Midbrain (tissue), 1 donor: ENCODE measurements at places on chromosomes 5 and 9.

GRCh38 chr5:41921874-41922273 lies 3.2 kb upstream of the FBXO4 start:
- DNase-seq = no peak

GRCh38 chr5:168085261-168086031 lies 206.0 kb upstream of the WWC1 start:
- no peak for DNase-seq

DNA sequence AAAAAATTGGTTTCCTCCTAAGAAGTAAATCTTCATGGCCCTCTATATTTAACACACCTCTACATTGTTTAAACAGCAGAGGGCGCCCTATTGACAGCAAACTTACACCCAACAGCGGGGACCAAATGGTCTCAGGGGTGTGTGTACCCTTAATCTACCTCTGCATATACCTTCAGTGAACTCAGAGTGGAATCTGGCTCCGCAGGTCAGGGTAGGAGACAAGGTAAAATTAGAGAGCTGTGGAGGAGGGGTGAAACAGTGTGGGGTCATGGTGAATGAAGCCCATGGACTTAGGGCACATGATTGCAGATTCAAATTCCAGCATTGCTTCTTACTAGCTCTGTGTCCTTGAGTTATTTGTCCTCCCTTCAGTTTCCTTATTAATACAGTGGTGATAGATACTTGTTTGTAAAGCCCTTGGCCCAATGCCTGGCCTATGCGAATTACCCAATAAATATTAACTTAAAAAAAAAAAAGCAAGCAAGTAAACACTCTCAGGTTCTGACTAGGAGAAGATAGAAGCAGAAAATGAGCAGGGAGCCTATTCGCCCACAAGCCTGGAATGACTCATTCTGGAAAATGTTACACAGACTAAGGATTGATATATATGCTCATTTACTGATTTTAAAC lies 122.9 kb downstream of the CAVIN4 start:
- peak; percentile 20 for DNase-seq

DNA sequence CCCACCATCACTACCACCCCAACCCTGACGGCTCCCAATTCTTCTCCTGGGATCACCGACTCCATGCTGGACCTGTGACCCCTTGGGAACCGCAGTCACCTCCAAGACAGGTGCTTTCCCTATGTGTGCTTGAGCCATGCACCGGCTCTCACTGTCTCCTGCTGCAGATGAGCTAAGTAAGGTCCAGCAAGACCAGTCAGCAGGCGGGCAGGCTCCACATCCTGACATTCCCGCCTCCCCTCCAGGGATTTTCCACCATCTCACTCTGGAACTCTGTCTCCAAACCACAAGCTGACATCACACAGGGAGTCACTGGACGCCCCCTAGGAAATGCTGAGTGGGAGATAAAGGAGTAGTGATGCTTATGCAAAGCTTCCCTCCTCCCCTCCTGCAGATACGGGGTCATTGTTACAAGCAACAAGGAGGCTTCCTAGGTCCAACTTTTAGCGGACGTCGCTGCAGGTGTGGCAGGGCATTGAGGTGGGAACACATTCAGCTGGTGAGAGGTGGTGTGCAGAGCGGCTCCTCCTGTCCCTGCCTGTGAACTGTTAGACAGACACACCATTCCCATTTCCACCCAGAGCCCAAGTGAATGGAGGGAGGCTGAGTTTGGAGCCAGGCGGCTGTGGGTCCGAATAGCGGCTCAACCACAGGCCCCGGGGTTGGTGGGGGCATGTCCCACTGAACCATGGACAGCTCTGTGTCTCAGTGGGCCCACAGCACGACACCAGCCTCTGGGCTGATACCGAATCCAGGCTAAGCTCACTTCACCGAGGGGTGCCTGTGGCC lies 129.2 kb upstream of the PHYKPL start:
- no peak for DNase-seq
